ENCODE measurements at places on chromosomes 13 and 19.
A peak's percentile ranks its signal among the peaks of the same experiment; 100 is the strongest.

DNA sequence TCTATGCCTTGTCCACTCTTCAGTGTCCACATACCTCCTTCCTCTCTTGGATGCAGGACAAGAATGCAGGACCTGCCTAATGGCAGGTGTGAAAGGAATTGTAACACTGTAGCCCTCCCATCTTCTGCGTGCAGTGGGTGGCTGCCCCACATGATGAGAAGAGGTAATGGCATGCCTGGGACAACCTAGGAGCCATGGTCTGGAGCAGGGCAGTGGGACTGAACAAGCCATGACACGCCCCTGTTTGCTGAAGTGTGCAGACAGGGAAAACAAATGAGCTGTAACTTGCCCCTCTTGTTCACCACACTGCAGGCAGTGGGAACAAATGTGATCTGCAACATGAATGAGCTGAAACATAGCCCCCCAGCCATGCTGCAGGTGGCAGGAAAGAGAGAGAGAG, 192.2 kb downstream of the PCDH17 start:
- DNase-seq = no peak

- no peak for DNase-seq
Measured at GRCh38 chr13:25844559-25845434, 207.0 kb downstream of the SHISA2 start.

GRCh38 chr13:109130093-109130835, 500.9 kb downstream of the MYO16 start:
- no peak for DNase-seq

DNA sequence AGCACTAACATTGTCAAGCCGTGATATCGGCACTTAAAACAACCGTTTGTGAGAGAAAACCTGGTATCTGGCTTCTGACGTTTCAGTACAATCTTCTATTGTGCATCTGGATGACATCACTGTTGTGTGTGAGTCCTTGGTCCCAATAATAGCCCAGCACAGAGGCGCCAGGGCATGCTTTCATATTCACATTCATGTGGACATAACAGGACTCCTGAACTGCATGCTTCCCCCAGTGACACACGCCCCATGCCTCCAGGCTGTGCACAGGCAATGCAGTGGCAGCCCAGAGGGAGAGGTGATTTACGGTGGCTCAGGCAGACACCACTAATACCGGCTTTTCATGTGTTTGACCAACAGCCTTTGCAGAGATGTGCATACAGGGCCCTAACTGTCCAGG, 58.1 kb downstream of the MRPL57 start:
- DNase-seq = no peak

DNA sequence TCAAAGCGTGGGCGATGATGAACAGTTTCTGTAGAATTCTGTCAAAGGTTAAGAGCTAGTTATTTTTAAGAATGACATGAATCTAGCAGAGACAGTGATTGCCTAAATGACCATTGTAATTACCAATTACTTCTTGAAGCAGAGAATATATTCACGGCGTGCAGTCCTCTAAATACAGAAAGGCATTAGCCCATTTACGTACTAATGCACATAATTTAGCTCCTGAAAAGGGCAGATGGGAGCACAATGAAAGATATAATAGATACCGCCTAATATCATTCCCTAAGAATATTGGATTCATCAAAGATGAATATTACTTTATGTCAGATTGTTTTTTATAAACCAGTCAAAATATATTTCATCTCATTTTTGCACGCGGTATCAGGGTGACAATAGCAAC, 212.4 kb downstream of the URI1 start:
- DNase-seq = no peak

- DNase-seq = no peak
Measured at GRCh38 chr19:17753976-17754375, 2.7 kb downstream of the FCHO1 start.

GRCh38 chr19:55088543-55089341, 13.1 kb downstream of the EPS8L1 start:
- DNase-seq = peak; percentile 72

DNA sequence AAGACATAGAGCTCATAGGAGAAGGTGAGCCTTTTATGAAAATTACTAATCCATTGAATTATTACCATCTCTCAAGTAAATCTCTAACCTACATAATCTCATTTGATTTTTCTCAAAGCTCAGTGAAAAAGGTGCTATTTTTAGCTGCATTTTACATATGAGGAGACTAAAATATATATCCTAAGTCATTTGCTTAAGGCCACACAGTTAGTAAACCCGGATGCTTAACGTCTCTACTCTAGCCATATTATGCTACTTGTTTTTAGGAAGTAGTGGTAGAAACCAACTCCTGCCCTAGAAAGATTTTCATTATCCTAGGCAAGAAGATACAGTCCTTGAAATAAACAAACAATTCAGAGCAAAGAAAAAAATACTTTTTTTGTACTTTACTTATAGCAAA, 108.9 kb downstream of the RBM26 start:
- DNase-seq = no peak

GRCh38 chr13:27523346-27524073, 73.1 kb upstream of the MTIF3 start:
- DNase-seq = no peak

- no peak for DNase-seq
Measured at GRCh38 chr13:21948769-21949474, 278.0 kb downstream of the FGF9 start.

- no peak for DNase-seq
Measured at GRCh38 chr19:6679139-6679538, 9.2 kb upstream of the TNFSF14 start.

DNA sequence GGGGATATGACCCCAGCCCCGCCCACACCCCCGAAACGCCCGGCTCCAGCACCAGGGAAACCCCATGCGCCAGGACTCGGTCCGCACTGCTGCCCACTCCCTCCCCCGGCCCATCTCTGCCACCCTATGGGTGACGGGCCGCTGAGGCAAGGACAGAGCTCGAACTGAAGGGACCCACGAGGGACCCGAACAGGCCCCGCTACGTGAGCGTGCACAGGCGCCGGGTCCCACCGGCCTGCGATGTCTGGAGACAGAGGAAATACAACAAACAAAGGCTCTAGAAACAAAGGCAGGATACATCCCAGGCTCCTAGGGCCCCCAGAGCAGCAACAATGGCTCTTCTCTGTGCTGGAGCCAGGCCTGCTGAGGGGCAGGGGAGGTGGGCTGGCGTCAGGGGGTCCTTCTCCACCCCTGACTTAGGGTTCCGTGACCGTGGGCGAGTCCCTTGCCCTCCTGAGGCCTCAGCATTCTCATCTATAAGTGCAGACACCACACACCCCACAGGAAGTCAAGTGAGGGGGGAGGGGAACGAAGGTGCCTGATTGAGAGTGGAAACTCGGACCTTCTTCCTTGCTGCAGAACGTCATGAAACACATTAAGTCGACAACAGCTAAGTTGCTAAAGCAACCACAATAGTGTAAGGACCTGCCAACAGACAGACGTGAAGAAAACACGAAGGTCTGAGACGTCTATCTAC, 3.1 kb downstream of the ABHD17A start:
- DNase-seq = no peak

- DNase-seq = no peak
Measured at GRCh38 chr13:43799191-43799590, 12.4 kb upstream of the ENOX1 start.

DNA sequence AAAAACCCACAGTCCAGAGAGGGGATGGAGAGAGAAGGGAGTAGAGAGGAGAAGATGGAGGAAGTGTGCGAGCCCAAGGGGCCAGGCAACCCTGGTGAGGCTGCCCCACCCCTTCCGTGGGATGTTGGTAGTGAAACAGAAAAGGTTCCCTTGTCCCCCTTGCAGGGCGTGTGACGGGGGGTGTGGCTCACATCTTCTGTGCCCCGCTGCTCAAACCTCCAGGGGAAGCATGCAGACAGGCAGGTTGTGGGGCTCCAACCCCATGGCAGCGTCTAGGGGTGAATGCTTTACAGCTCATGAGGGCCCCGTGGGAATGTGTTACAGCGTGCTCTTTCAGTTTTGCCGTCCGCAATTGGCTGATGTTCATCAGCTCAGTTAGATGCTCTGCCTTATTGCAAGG, 14.7 kb upstream of the EVI5L start:
- DNase-seq = no peak

- no peak for DNase-seq
Measured at GRCh38 chr19:6740589-6741343, 1.3 kb downstream of the TRIP10 start.

DNA sequence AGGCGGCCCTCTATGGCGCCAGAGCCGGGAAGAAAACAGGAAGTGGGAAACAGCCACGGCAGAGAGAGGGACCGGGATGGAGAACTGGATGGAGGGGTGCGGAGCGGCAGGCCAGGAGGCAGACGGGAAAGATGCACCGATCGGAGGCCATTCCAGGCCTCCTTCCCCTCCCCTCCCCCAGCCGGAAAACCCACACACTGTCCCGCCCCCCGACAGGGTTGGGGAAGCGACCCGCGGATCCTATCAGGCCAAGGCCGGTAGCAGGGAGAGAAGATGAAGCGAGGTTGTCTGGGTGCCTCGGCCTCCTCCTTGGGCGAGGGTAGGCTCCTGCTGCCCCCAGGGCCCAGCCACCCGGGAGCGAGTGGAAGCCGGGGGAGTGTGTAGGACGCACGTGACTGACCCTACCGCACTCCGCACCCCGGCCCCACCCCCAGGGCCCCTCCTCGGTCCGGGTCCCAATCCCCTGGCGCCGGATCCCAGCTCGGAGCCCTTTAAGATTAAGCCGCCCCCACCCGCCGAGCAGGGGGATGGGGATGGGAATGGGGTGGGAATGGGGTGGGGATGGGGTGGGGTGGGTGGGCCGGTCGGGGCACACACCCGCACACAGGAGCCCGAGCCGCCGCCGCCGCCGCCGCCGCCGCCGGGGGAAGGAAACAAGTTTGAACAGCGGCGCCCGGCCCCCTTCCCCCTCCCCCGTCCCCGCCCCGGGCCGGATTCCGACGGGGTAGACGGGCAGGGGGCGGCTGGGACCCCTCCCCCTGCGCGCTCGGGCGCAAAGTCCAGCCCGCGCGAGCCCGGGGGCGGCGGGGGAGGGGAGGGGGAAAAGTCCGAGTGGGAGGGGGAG, 1.5 kb downstream of the ERF start:
- peak; percentile 18 for DNase-seq

DNA sequence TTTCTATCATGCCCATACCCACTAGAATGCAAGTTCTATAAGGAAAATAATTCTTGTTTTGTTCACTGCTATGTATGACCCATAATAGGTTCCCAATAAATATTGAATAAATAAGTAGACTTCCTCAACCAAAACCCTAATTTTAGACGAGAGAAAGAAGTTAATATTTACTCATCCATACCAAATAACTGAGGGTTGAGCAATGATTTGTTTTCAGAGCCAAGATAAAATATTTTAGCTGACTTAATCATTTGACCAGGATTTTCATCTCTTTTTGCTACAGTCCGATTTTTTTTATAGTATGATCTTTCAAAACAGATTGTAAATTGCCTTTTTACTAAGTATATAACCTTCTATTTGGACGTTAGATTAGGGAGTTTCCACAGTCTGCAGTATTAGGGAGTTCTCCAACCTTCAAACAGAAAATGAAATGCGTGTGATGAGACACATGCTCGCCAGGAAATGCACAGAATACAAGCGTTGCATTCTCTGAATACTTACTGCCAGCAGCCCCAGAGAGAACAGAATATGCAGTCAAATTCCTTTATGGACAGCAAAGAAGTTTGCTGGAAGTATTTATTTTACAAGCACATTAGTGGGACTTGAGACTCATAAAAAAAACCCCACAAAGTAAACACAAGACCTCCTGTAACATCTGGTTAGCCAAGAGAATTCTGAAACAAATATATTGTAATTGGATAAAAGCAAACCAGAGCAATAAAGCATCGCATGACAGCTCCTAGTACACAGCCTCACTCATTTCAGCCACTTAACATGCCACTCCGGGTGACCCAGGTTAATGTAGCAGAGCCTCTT, 230.0 kb downstream of the MYO16 start:
- no peak for DNase-seq

GRCh38 chr13:60226507-60226906, 62.8 kb upstream of the DIAPH3 start:
- DNase-seq = no peak

GRCh38 chr19:10251792-10252694, at the start of gene MRPL4:
Gene MRPL4, plus strand, starts transcription at chr19:10252214. Its CDS starts 40 bp downstream, at chr19:10252254.
- DNase-seq = peak; percentile 99

DNA sequence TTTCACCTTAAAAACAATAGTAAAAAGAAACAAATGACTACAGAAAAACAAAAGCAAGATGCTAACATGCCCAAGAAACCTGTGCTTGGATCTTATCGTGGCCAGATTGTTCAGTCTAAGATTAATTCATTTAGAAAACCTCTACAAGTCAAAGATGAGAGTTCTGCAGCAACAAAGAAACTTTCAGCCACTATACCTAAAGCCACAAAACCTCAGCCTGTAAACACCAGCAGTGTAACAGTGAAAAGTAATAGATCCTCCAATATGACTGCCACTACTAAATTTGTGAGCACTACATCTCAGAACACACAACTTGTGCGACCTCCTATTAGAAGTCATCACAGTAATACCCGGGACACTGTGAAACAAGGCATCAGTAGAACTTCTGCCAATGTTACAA, 6.0 kb downstream of the CKAP2 start:
- no peak for DNase-seq

- DNase-seq = peak; percentile 64
Measured at GRCh38 chr19:46717034-46717715, at the start of gene PRKD2. Gene PRKD2, minus strand, starts transcription at chr19:46717114. Its CDS starts 744 bp downstream, at chr19:46716370.

- DNase-seq = no peak
Measured at GRCh38 chr19:42126574-42126973, 5.7 kb downstream of the POU2F2 start.

GRCh38 chr13:23634897-23635296, 64.7 kb downstream of the TNFRSF19 start:
- no peak for DNase-seq

DNA sequence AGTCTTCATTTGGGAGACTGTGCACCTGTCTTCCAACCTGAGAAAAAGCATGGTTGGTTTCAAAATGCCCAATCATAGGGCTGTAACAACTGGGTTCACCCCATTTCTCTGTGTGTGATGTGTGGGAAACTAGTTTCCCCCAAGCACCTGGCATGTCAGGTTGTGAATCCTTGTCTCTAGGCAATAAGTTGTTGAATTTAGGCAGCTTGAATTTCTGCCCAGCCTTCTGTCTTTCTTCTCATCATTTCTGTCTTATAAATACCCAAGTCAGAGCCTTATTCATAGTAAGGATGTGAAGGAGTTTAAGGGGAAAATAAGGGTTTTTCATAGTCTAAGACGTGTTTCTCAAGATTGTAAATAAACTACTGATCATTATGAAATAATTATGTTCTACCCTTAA, 170.7 kb upstream of the RNF113B start:
- DNase-seq = no peak

GRCh38 chr13:70183041-70183440, 74.8 kb upstream of the KLHL1 start:
- DNase-seq = no peak

- no peak for DNase-seq
Measured at GRCh38 chr13:59666504-59666903, 497.2 kb downstream of the DIAPH3 start.

All from NCI-H2081 (cell line).